Urinary bladder (tissue), 4 donors: ENCODE measurements at places on chromosomes 4 and X.

- DNase-seq, result no peak
These were observed 334.5 kb upstream of the SLC7A11 start for GRCh38 chr4:138576684-138577083.

GRCh38 chrX:53288189-53288588 is 6.8 kb upstream of the IQSEC2 start:
- no peak for DNase-seq

DNA sequence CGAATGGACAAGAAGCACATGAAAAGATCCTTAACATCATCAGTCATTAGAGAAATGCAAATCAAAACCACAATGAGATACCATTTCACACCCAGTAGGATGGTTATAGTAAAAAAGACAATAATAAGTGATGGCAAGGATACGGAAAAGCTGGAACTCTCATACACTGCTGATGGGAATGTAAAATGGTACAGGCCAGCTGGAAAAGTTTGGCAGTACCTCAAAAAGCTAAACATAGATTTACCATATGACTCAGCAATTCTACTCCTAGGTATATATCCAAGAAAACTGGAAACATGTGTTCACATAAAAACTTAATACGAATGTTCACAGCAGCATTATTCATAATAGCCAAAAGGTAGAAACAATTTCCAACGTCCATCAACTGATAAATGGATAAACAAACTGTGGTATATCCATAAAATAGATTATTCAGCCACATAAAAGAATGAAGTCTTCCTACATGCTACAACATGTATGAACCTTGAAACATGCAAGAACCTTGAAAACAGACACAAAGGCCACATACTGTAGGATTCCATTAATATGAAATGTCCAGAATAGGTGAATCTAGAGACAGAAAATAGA is 11.9 kb downstream of the RPS6KA3 start:
- DNase-seq, result no peak

GRCh38 chr4:2888886-2889285 is 45.2 kb downstream of the ADD1 start:
- DNase-seq, result no peak

- no peak for DNase-seq
These were observed 164.4 kb upstream of the PSAPL1 start for GRCh38 chr4:7598939-7599790.

GRCh38 chr4:26544421-26544820 is 39.5 kb upstream of the TBC1D19 start:
- no peak for DNase-seq

GRCh38 chr4:137509855-137510282 is 22.4 kb downstream of the PCDH18 start:
- DNase-seq, result no peak

- DNase-seq, result no peak
These were observed 18.6 kb upstream of the RNF128 start for GRCh38 chrX:106707771-106708454.

- DNase-seq, result peak; percentile 45
These were observed 1.1 kb downstream of the ZCCHC18 start for GRCh38 chrX:104113222-104113965.

DNA sequence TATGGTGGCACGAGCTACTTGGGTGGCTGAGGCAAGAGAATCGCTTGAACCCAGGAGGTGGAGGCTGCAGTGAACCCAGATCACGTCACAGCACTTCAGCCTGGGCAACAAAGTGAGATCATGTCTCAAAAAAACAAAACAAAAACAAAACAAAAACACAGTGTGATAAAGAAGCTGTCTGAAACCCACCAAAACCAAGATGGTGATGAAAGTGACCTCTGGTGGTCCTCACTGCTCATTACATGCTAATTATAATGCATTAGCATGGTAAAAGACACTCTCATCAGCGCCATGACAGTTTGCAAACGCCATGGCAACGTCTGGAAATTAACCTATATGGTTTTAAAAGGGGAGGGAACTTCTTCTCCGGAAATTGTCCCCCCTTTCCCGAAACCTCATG is 29.4 kb upstream of the OPHN1 start:
- no peak for DNase-seq

- DNase-seq, result no peak
These were observed 20.6 kb upstream of the CLDN24 start for GRCh38 chr4:183342541-183343533.

DNA sequence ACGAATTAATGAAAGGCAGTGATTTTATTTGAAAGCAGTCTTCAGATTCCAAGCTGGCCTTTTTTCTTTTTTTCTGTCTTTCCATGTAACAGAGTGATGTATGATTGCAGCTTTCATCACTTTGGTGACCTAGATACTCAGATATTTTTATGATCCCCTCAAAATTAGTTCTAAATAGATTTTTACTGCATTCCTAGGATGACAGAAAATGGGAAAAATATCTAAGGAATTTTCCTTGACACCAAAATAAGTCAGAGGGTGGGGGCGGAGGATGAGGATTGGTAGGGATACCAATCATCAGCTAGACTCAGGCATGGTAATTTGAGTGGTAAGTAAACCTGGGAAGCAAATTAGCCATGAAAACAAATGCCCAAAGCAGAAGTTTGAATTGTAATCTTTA is 11.9 kb upstream of the HMGB2 start:
- no peak for DNase-seq
